ENCODE measurements at places on chromosomes 5 and 9.

DNA sequence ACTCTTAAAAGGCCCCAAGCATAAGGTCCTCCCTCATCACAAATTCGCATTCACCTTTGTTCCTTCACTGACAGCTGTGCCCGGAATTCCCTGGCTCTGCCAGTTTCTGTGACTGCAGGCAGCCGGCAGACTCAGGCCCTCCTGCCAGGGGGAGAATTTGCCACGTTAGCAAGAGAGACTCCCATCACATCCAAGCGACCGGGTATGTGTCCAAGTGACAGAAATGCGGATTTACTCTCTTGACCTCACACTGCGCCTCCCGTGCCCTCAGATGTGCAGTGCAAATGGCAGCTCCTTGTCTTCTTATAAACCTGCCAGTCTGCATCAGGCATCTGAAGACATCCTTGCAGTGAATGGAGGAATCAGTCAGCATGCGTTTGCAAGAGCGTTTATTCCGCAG lies 187.1 kb upstream of the WWC1 start:
- no peak for DNase-seq

GRCh38 chr9:76729980-76730737 lies 34.1 kb upstream of the PCA3 start:
- no peak for DNase-seq

- no peak for DNase-seq
Measured at GRCh38 chr5:130066644-130067043, 162.4 kb downstream of the CHSY3 start.

GRCh38 chr5:35863159-35863558 lies 6.5 kb downstream of the IL7R start:
- no peak for DNase-seq

- no peak for DNase-seq
Measured at GRCh38 chr5:1743061-1743768, 56.4 kb downstream of the MRPL36 start.

GRCh38 chr5:120241400-120241799 lies 222.7 kb upstream of the PRR16 start:
- no peak for DNase-seq

GRCh38 chr9:128045831-128046230 lies 21.3 kb downstream of the NAIF1 start:
- DNase-seq, result no peak

GRCh38 chr9:136225366-136225747 lies 20.3 kb downstream of the QSOX2 start:
- no peak for DNase-seq

- DNase-seq, result no peak
Measured at GRCh38 chr5:17196697-17197096, 20.7 kb upstream of the BASP1 start.

- DNase-seq, result no peak
Measured at GRCh38 chr5:158175934-158176481, 317.1 kb upstream of the CLINT1 start.

DNA sequence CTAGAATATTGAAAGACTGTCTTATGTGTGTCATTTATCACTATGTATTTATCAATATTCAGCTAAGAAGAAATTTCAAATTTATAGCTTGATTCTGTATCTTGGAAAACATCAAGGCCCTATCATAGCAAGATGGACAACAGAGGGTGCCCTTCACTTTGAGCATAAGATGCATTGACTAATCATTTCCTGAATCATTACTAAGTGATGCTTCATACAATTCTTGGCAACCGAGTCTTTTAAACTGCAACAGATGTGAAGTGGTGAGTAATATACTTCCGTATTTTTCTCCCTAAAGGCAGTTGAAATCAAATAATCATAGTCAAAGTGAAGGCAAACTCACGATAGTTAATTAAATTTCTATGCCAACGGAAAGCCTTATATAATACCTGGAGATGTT lies 318.6 kb upstream of the RGMB start:
- peak; percentile 18 for DNase-seq

DNA sequence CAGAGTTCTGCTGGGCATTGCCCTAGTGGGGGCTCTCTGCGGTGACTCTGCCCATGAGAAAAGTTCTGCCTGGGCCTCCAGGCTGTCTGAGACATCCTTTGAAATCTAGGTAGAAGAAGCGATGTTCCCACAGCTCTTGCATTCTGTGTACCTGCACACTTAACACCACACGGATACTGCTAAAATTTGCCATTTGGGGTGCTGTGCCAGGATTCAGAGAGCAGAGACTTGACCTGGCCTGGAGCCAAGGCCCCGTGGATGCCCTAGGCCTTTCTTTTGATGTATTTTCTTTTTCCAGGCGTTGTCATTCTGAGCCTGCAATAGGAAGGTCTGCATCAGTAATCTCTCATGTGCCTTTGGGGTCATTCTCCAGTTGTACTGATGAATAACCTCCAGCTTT lies 89.3 kb upstream of the IL12B start:
- DNase-seq, result no peak

- DNase-seq, result no peak
Measured at GRCh38 chr9:131739133-131739958, 530 bp downstream of the RAPGEF1 start.

DNA sequence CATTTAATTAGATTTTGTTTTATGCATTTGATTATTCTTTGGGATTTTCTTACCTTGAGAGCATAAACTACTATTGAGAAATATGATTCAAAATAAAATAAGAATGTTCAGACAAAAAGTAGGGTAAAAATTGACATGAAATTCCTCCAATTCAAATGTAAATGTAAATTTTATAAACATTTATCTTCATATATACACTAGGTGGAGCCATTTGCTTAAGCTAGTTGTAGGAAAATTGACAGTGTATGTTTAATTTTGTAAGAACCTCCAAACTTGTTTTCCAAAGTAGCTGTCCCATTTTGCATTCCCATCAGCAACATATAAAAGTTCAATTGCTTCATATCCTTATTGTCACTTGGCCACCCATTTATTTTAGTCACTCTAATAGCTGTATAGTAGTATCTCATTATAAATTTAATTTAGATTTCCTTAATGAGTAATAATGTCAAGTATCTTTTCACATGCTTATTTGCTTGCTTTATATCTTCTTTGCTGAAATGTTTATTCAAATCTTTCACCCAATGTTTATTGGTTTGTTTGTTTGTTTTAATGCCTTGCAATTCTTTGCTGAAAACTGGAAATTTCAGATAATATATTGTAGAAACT lies 37.6 kb upstream of the SLCO6A1 start:
- peak; percentile 18 for DNase-seq

DNA sequence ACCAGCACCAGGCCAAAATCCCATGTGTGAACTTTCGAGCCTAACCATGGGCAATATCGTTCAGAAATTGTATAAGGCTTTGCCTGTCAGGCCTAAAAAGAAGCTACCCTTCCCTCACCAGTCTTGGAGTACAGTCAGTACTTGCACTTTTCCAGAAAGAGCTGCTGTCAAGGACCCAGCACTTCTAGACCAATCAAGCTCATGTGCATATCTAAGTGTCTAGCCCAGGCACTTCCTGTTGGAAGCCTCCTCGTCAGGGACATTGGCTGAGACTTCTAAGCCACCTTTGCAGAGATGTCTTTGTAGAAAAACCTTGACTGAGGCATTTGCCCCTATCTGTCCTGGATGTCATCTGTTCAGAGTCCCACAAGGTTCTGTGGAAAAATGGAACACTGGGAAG lies 1930.5 kb downstream of the EFNA5 start:
- DNase-seq, result no peak

GRCh38 chr5:163760498-163760897 lies 255.1 kb downstream of the MAT2B start:
- DNase-seq, result no peak

DNA sequence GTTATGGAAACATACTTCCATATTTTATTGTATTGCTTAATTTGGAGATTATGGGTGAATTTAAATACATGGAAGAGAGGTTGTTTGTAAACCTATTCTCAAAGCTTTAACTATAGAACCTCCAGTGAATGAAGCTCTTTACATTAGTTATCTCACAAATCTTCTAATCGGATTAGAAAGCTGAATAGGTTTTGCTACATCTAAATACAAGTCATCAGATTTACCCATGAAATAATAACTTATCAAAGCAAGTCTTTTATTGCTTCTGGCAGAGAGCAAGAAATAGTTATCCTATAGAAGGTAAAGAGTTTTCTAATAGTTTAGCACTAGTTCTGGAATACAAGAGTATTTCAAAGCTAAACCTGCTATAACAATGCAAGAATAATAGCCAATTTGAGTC lies 104.4 kb upstream of the SREK1 start:
- DNase-seq, result no peak

DNA sequence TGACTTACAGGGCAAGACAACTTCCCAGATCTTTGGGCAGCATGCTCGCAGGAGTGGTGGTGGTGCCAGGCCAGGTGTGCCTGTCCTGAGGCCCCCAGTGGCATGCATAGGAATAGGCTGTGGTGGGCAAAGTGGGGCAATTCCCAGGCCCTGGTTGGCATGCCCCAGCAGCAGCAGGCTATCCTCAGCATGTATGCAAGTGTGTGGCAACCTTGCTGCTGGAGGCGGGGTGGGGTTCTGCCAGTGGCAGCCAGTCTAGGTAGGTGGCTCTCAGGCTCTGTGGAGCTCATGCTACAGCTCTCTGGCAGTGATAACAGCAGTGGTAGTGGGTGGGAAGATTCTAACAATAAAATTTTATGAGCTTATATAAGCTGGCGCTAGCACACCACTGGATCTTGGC lies 27.7 kb upstream of the C6 start:
- no peak for DNase-seq

DNA sequence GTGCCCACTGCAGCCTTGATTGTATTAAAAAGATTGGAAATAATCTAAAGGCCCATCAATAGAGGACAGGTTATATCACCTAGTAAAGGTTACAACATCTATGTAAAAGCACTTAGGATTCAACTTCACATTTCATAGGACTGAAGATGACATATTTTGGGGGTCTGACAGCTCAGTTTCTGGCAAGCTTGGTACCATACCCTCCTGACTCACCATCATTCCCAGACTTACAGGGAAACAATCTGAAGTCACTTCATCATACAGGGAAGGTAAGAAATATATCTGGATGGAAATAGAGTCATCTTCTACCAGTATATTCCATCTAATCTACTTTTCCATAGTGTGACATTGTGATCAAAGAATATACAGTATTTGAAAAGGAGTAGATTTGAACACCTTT lies 28.8 kb upstream of the DAB2 start:
- no peak for DNase-seq

DNA sequence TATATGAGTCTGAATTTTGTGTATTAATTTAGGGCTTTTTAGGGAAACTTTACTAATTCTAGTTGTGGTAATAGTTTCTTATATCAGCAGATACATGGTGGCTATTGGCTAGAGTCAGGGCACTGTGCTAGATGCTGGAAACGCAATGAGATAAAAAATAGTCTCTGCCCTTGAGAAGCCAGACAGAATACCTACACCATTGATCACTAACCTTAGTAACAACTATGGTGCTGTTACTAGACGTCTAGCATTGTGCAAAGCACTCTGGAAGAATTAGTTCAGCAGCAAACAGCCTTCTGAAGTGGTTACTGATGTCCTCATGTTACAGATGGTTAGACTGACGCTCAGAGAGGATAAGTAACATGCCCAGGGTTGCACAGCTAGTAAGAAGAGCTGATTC lies 61.8 kb downstream of the GDA start:
- DNase-seq, result no peak

DNA sequence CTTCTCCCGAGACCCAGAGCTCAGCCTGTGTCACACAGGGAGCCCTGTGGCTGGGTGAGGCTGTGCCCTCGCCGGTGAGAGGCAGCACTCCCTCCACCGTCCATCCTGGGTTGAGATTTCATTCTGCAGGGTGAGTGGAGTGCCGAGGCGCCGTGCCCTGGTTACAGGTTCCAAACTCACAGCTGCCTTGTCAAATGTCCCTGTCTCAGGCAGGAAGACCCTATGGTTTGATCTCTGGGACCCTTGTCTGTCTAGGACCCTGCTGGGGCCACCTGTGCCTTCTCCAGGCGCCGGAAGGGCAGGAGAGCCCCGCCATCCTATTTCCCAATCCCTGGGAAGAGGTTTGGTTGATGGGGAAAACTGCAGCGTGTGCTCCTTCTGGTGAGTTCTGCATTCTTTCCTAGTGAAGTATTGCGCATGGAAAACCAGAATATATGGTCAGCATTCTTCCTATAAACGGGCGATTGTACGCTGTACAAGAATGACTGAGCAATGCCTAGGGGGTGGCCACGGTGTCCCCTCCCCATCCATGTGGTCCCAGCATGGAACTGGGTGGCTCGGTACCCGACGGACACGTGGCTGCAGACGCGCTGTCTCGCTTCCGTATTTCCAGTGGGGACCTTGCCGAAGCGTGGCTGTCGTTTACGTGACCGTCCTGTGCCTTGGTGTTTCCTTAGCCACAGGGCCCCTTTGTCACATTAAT lies 95.9 kb upstream of the COL5A1 start:
- no peak for DNase-seq

- DNase-seq, result no peak
Measured at GRCh38 chr9:4792054-4792571, 631 bp upstream of the RCL1 start.

GRCh38 chr9:110975278-110975677 lies 63.0 kb downstream of the LPAR1 start:
- DNase-seq, result no peak

- DNase-seq, result no peak
Measured at GRCh38 chr5:159240301-159240870, 22.7 kb upstream of the UBLCP1 start.

GRCh38 chr5:1522601-1523479 lies 920 bp downstream of the LPCAT1 start:
- no peak for DNase-seq

GRCh38 chr5:133114933-133115310 lies 63.1 kb downstream of the HSPA4 start:
- no peak for DNase-seq

DNA sequence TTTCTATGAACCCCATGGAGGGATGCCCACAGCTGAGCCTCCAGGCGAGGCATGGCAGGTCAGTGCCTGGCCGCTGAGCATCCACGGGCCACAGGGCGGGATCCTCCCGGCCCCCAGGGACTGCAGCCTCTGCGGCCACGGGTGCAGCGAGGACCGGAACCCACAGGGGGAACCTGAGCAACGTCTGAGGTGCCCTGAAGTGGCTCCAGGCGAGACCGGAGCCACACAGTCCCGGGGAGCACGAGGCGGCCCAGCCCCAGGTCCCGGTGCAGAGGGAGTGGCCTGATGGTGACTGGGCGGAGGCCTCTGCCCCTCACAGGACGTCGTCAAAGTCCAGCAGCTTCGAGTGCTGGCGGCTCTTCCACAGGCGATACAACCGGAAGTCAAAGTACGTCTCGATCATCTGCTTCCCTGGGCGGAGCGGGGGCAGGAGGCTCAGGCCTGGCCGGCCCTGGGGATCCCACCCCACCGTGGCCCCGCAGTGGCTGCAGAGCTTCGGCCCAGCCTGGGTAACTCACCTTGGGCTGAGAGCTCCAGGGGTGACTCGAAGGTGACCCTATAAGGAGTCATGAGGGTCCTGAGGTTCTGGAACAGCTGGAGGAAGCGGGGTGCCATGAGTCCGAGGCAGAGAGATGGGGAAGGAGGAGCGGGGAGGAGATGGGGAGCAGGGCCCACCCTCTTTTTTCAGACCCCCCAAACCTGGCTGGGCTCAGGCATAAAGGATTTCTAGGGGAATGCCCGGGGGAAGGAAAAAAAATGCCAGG lies 8.1 kb upstream of the ENTPD8 start:
- no peak for DNase-seq

GRCh38 chr5:15560421-15560820 lies 60.4 kb downstream of the FBXL7 start:
- no peak for DNase-seq
